ENCODE measurements at places on chromosomes 3 and 15.

- DNase-seq, result no peak
Measured at GRCh38 chr15:62841891-62842559, 200.5 kb upstream of the TPM1 start.

DNA sequence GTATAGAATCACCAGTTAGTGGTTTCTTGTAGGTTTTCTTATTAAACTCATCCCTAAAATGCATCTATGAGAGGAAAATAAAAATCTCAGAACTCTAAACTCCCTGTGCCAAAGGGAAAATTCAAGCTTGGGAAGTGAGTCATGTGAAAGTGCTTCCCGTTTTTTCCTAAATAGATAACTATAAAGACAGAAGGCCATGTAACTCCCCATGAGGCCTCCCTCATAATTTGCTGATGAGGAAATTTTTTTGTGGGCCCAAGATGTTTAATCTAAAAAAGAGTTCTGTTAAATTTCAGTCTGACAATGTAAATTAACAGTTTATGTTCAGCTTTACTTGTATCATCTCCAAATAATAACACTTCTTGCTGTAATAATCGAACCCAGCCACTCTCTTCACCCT lies 1273.9 kb downstream of the OTOL1 start:
- no peak for DNase-seq

- no peak for DNase-seq
Measured at GRCh38 chr3:133236901-133237300, 163.0 kb upstream of the BFSP2 start.

GRCh38 chr3:27454914-27455313 lies 29.3 kb downstream of the SLC4A7 start:
- DNase-seq, result no peak

- peak; percentile 79 for DNase-seq
Measured at GRCh38 chr3:45548681-45549075, 45.9 kb upstream of the LIMD1 start.

DNA sequence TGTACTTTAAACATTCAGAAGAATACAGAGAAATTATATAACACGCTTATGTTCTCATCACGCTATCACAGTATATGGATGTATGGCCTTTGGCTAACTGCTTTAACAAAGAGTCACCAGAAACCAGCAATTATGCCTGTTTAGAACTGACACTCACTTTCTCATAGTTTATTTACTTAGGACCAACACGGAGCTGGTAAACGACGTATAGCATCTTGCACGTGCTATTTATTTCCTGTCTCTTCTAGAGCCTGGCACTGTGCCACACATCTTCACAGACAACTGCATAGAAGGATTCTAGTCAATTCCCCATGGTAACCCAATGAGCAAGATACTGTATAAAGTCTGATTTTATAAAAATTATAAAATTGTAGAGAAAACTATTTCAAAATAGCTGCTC lies 43.6 kb downstream of the TBC1D2B start:
- DNase-seq, result no peak

- no peak for DNase-seq
Measured at GRCh38 chr3:23116081-23116837, 86.9 kb upstream of the UBE2E2 start.

DNA sequence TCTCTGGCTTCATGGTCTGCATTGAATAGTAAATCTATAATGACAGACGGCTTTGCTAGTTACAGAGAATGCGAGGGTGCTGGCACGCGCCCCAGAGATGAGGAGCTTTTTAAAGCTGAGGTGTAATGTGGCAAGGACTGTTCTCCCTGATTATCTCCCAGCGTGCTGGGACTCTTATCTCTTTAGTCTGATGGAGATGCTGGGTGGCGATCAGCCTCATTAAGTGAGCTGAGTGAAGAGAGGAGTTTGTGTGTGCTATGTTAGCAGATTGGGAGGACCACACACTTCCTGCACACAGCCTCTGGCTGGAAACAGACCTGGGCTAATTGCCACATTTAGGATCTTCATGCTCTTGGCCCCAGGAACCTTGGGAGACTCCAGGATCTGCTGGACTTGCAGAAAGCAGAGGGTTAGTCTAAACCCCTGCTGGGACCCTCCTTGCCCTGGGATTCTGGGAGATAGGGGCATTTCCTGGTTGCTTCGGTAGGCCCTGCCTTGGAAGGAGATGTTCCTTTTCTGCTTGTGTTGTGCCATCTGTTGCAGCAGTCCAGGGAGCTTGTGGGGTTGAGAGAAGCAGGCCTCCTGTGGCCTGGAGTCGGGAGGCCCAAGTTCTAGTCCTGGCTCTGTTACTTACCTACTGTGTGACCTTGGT lies 15.0 kb downstream of the PDIA5 start:
- no peak for DNase-seq

GRCh38 chr3:43693594-43693993 lies 2.9 kb downstream of the ABHD5 start:
- no peak for DNase-seq

- peak; percentile 40 for DNase-seq
Measured at GRCh38 chr15:56496635-56497034, 31.7 kb upstream of the MNS1 start.

DNA sequence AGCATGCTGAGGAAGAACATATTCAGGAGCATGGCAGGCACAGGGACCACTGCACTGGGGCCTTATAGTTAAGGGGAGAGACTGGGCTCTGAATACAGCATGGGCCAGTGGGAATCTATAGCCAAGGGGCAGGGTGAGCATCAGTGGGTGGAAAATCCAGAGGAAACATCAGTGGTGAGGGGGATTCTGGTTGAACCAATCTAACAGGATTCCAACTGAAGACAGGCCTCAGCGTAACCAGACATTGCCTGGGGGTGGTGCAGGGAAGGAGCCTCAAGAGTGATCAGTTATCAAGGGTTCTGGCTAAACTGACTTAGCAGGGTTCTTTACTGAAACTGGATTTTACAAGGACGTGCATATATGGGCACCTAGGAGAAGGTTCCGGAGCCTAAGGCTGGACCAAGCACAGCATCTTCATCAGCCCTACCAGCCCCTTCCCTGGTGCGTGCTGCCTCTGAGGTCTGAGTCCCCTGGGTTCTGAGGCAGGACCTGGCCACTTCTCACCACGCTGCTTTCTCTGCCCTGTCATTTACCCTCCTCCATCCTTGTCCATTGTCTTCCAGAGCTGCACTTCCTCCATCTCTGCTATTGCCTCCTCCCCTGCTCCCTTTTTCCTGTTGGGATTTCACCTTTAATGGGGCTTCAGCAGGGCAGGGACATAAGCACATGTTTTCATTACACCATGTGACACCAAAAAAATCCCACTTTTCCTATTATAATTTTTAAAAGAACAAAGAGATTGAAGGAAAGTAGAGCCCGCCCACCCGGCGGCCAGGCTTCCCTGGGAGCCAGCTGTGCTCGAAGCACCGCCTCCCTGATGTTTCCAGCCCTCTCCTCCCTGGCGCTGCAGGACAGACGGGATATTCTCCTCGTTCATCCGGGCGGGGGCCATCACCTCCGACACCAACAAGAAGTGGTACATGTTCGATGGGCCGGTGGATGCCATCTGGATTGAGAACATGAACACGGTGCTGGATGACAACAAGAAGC lies 52.1 kb downstream of the DNAH1 start:
- DNase-seq, result no peak

DNA sequence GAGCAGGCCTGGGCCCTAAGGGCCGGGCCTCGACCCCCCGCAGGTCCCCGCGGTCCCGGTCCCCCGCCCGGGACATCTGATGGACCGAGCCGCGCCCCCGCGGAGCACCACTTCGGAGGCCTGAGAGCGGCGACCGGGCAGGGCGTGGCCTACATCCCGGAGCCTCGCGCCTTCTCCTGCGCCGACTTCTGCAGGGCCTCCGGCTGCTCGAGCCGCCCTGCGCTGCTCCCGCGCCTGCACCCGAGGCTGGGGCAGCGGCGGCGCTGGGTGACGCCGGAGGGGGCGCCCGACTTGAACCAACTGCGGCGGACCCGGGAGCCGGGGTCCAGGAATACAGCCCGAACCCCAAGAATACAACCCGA lies 14.9 kb upstream of the GP9 start:
- no peak for DNase-seq

GRCh38 chr15:74808078-74808839 lies 4.4 kb upstream of the LMAN1L start:
- DNase-seq, result no peak

DNA sequence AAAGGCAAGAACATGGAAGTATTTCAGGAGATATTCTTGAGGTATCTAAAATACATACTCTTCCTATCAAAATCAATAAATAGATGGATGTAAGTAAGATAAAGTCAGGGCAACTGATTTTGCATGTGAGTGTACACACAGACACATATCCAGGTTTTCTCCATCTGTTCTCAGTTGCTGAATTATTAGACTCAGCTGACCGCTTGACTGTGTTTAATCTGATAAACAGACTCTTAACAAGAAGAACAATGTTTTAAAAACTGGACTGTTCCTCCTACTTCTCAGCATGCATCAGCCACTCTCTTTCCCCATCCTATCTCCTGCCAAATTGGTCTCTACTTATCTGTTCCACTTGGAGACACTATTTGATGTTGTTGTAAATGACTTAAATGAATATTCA lies 73.5 kb downstream of the GOLGA8G start:
- DNase-seq, result no peak

DNA sequence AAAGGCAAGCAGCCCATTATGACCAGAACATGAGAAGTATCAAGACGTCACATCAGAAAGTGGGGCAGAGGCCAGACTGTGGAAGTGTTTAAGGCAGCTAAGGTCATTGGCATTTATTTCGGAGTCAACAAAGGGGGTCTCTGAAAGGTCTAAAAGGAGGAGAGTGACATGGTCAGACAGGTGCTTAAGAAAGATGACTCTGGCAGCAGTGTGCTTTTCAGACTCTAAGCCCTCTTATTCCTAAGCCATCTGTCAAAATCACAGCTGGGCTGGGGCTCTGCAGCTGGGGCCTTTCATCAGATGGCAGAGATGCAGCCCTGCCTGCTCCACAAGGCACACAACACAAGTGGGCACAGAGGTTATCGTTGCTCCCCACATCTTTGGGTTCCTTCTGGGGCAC lies 14.0 kb downstream of the FBXL22 start:
- no peak for DNase-seq

DNA sequence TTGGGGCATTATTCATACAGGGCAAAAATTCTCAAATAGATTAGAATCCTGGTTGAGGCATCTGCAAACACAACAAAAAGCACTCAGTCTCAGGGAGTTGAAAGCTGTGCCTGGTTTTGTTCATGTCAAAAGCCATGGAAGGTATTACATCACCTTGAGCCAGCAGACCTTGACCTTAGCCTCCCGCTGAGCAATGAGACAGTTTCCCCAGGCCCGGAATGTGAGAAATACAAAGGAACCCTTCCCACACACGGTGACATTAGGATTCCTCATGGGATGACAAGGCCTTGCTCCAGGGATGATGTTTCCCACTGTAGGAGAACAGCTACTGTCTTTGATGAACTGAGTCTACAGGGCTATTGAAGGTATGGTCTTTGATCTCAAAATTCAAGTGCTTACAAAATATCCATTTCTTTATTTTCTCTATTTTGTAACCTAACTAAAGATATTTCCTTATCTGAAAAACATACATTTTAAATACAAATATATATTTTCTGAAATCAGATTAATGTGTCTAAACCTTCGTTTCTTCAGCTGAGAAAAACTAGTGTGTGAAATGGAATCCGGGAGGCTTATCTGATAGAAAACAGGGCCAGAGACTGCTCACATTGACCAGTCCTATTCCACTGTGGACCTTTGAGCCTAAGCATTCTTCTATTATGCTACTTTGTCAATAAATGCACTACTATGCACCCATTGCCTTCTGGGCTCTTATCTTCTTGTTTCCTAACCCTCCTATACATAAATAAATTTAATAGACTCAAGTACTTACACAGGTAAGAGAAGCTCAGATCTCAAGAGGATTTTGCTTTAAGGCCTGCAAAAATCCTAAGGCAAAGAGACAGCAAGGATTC lies 298.2 kb downstream of the KBTBD8 start:
- no peak for DNase-seq

DNA sequence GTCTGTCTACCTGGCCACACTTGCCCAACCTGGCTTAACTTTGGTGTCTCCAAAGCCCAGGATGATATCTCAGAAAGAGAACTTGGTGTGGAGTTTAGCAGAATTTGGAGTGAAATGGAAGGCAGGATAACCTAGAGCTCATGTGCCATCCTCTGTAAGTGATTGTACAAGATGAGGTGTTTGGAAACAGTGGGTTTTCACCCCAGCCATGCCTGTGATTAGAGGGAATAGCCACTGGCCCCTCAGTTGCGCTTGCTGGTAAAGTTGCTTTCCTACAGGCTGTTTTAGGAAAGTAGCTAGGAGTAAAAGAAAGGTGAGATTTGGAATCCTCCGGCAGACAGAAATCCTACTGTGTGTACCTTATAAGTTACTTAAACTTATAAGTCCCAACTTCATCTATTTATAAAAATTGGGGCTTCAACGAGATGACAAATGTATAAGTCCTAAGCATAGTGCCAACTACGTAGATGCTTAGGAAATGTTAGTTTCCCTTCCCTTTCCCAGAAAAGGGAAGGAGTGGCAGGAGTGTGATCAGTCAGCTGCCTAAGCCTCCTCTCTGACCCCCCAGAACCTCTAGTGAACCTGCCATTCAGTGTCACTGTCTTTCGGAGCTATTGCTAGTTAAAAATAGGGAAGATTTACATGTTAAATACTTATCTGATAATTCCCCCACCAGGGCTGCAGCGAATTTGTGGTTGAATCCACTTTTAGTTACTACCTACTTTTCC lies 13.4 kb upstream of the BMF start:
- DNase-seq, result no peak

- DNase-seq, result no peak
Measured at GRCh38 chr3:168030577-168030976, 65.1 kb downstream of the GOLIM4 start.

DNA sequence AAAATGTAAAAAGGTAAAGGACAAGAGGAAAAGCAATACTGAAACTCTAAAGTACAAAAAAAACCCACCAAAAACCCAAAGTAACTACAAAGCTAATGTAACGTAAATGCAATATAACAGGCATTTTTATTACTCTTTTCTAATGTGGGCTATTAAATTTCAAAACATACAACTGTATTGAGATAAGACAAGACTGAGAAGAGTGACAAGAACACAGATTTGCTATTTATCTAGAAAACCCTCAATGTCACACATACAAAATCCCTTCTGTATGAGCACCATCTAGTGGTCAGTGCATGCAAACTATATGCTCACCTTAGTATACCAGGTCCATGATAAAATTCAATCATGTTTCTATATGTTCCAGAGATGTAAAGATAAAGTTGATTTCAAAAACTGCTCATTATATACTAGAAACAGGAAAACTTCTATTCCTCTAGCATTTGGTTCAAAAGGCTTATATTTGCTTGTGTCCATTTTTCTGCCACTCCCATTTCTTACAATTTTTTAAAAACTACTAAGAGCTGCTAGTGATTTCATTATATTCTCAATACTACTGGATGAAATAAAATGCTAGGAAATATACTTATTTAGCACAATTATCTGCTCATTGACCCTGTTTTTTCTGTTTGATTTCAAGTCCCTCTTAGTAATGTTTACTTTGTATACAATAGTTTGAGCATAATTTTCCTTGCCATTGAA lies 111.4 kb downstream of the DLG1 start:
- DNase-seq, result peak; percentile 30

- no peak for DNase-seq
Measured at GRCh38 chr3:30664884-30665283, 58.5 kb downstream of the TGFBR2 start.

GRCh38 chr15:66771351-66771650 lies 69.3 kb downstream of the SMAD6 start:
- DNase-seq, result no peak
